ENCODE measurements at places on chromosomes 7 and 10. TPM values are rescaled to one million over a fixed set of nuclear protein-coding genes. Genes with fewer than 3 reads are reported as not detected.

- DNase-seq = no peak
Observed at GRCh38 chr7:83469076-83469475, 179.9 kb downstream of the SEMA3E start.

- no peak for DNase-seq
Observed at GRCh38 chr10:48468130-48468790, 136.6 kb downstream of the ARHGAP22 start.

TRIM73 gene
- 10.6 TPM for total RNA-seq

KIAA1549 gene
- 1.7 TPM for total RNA-seq

TSPAN14 gene
- total RNA-seq = 47.8 TPM
